Esophagus mucosa (tissue), 1 donor: ENCODE measurements at places on chromosomes 13 and 19. TPM values are rescaled to one million over a fixed set of nuclear protein-coding genes. Genes with fewer than 3 reads are reported as not detected.

The SLC27A5 gene
- 6.4 TPM for total RNA-seq

GRCh38 chr19:11496391-11497163 is 9.1 kb downstream of the ZNF653 start:
- peak; percentile 67 for ATAC-seq

GRCh38 chr13:71240911-71241310 is 626.1 kb downstream of the DACH1 start:
- no peak for ATAC-seq

DNA sequence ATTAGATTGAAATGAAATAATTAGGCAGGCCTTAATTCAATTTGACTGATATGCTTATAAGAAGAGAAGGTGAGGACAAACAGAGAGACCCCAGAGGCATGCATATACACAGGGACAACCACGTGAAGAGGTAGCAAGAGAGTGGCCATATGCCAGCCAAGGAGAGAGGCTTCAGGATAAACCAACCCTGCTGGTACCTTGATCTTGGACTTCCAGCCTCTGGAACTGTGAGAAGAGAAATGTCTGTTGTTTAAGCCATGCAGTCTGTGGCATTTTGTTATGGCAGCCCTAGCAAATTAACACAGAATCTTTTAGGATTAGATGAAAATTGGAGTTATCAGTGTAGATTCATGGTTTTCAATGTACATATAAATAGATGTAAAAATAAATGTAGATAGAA is 120.1 kb downstream of the KCTD15 start:
- ATAC-seq: no peak

DNA sequence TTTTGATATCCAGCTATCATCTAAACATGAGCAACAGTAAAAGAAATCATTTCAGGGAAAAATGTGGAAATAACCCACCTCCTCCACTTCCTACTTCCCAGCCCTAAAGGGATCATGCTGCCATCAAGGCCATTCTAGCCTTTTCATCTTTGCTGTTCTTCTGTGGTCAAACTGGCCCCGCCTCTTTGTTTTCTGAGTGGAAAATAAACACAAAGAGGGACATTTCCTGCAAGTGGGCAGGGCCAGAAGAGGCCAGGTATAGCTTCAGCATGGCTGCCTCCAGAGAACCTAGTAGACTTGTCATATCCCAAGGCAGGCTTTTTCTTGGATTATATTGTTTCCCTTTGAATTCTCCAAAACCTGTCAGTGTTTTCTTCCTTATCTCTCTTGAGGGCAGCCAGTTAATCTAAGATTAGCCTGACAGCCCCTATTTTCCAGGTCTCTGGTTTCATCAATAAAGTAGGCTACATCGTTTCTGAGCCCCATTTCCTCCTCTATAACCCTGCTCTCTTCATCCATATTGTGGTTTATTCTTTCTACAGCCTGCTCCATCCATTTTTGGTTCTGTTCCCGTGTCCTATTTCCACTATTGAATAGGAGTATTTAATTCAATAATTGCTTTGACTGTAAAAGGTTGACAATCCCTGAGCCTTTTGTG is 117.6 kb downstream of the GPC6 start:
- ATAC-seq: no peak

GRCh38 chr13:84870190-84870589 is 929.0 kb downstream of the SLITRK6 start:
- ATAC-seq: peak; percentile 38

GRCh38 chr13:26411206-26411605 is 146.3 kb upstream of the WASF3 start:
- ATAC-seq: no peak

- ATAC-seq: no peak
Observed at GRCh38 chr19:48646722-48647216, 782 bp upstream of the CA11 start.
